Panc1 (cell line): ENCODE measurements at places on chromosomes 5 and 9. TPM values are rescaled to one million over a fixed set of nuclear protein-coding genes. Genes with fewer than 3 reads are reported as not detected.

Gene PTGES
- 1.1 TPM for total RNA-seq

Gene DDX4
- total RNA-seq, result not detected

Gene POU5F2
- total RNA-seq, result 0.39 TPM

Gene SLCO6A1
- total RNA-seq, result not detected

Gene LCN1
- total RNA-seq, result not detected

Gene PLEKHG4B
- 8.9 TPM for total RNA-seq

DNA sequence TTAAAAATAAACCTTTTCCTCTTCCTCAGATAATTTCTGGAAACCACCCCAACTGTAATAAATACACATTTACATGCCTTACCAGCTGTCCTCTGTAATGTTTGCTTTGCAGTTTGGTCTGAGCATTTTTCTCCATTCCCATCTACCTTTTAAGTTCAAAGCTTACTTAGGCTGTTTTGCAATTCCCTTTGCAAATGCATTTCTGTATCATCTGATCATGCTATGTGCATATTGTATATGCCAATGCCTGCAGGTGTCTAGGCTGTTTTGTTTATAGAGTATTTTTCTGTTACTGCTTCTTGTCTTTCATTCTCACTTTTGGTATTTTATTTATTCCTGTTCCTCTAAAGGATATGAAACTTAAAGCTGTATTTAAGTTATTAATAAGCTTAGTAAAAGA is 86.3 kb downstream of the SLC44A1 start:
- no peak for DNase-seq
- H3K4me1 ChIP-seq, result no peaks in the 10 kb centered on the region
- no peak overlapping the region for H3K27ac ChIP-seq
- H3K4me3 ChIP-seq, result no peak overlapping the region

- no peaks in the 10 kb centered on the region for H3K36me3 ChIP-seq
- H3K4me3 ChIP-seq, result no peak overlapping the region
- no peak for DNase-seq
- no peaks in the 10 kb centered on the region for H3K27me3 ChIP-seq
Measured at GRCh38 chr9:4573176-4573575, 82.9 kb downstream of the SLC1A1 start.

- DNase-seq, result no peak
- H3K27ac ChIP-seq, result no peak overlapping the region
- H3K4me1 ChIP-seq, result no peaks in the 10 kb centered on the region
- no peak overlapping the region for H3K4me3 ChIP-seq
- no peaks in the 10 kb centered on the region for H3K27me3 ChIP-seq
- no peaks in the 10 kb centered on the region for H3K36me3 ChIP-seq
Measured at GRCh38 chr9:131748411-131748955, 8.6 kb upstream of the RAPGEF1 start.

- H3K27ac ChIP-seq, result no peak overlapping the region
- no peak overlapping the region for H3K4me3 ChIP-seq
- no peaks in the 10 kb centered on the region for H3K27me3 ChIP-seq
- H3K36me3 ChIP-seq, result no peaks in the 10 kb centered on the region
- DNase-seq, result no peak
Measured at GRCh38 chr5:161299053-161299452, 247.5 kb downstream of the GABRB2 start.

DNA sequence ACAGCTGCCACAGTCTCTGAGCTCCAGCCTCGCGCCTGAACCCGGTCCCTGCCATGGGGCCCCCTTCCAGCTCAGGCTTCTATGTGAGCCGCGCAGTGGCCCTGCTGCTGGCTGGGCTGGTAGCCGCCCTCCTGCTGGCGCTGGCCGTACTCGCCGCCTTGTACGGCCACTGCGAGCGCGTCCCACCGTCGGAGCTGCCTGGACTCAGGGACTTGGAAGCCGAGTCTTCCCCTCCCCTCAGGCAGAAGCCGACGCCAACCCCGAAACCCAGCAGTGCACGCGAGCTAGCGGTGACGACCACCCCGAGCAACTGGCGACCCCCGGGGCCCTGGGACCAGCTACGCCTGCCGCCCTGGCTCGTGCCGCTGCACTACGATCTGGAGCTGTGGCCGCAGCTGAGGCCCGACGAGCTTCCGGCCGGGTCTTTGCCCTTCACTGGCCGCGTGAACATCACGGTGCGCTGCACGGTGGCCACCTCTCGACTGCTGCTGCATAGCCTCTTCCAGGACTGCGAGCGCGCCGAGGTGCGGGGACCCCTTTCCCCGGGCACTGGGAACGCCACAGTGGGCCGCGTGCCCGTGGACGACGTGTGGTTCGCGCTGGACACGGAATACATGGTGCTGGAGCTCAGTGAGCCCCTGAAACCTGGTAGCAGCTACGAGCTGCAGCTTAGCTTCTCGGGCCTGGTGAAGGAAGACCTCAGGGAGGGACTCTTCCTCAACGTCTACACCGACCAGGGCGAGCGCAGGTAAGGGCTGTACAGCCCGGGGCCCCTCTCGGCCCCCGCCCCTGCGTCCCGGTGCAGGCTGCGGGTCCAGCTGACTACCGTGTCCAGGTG is 509 bp downstream of the LVRN start:
- no peak for DNase-seq
- H3K4me3 ChIP-seq, result no peak overlapping the region
- H3K27ac ChIP-seq, result no peak overlapping the region
- H3K4me1 ChIP-seq, result 0 out of 2 replicates have a peak, but pooled peaks cover 2% of the 10 kb centered on the region
- peaks cover under 1% of the 10 kb centered on the region; the same call in 1 of the 2 replicates for H3K27me3 ChIP-seq
- no peaks in the 10 kb centered on the region for H3K36me3 ChIP-seq

DNA sequence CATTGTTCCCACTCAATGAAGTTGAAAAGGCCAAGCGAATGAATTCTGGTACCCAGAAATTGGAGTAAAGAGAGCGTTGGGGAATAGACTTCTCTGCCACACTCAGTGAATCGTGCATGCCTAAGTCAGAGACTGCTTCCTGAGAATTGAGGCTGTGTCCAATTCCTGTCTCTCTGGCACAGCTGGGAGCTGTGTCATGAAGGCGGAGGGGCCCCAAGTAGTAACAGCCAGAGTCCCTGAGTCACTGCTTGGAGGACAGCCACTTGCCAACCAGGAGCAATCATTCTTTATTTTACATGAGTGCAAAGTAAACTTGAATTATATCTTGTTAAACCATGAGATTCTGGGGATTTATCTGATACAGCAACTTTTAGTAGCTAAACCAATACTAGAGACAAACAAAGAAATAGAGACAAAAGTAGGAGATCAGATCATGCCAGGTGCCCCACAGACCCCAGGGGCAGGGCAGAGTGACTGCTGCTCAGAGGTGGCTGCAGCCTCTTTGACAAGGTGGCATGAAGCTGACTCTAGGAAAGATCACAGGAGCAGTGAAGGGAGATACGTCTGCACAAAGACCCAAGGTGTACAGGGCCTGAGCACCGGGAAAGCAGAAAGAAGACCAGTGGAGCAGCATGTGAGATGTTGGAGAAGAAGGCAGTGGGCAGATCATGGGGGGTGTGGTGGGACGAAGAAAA is 246.0 kb downstream of the GADD45G start:
- no peak for DNase-seq
- no peaks in the 10 kb centered on the region for H3K4me1 ChIP-seq
- no peaks in the 10 kb centered on the region for H3K36me3 ChIP-seq
- no peaks in the 10 kb centered on the region for H3K27me3 ChIP-seq
- H3K4me3 ChIP-seq, result no peak overlapping the region
